ENCODE measurements at places on chromosomes 5 and 9. TPM values are rescaled to one million over a fixed set of nuclear protein-coding genes. Genes with fewer than 3 reads are reported as not detected.

The SHROOM1 gene
- 8.6 TPM for total RNA-seq

The OR1J2 gene
- not detected for total RNA-seq

The DDX41 gene
- total RNA-seq = 91.2 TPM

The GABRB2 gene
- 0.78 TPM for total RNA-seq

The SPATA31E1 gene
- 0.09 TPM for total RNA-seq

The NRG2 gene
- total RNA-seq = 2.8 TPM

The TOR1A gene
- total RNA-seq = 33.8 TPM

The TAF11L10 gene
- total RNA-seq = not detected

- H3K36me3 ChIP-seq = no peaks in the 10 kb centered on the region
- peaks cover 31% of the 10 kb centered on the region for H3K4me1 ChIP-seq
- H3K27me3 ChIP-seq = no peaks in the 10 kb centered on the region
- no peak for DNase-seq
- H3K4me3 ChIP-seq = no peak overlapping the region
Measured at GRCh38 chr5:157519579-157520253, 55.9 kb downstream of the ADAM19 start.

- H3K27ac ChIP-seq = no peak overlapping the region
- no peak for DNase-seq
- no peak overlapping the region for H3K4me3 ChIP-seq
- no peaks in the 10 kb centered on the region for H3K36me3 ChIP-seq
- H3K27me3 ChIP-seq = no peaks in the 10 kb centered on the region
Measured at GRCh38 chr5:116778651-116779280, 204.1 kb upstream of the SEMA6A start.

DNA sequence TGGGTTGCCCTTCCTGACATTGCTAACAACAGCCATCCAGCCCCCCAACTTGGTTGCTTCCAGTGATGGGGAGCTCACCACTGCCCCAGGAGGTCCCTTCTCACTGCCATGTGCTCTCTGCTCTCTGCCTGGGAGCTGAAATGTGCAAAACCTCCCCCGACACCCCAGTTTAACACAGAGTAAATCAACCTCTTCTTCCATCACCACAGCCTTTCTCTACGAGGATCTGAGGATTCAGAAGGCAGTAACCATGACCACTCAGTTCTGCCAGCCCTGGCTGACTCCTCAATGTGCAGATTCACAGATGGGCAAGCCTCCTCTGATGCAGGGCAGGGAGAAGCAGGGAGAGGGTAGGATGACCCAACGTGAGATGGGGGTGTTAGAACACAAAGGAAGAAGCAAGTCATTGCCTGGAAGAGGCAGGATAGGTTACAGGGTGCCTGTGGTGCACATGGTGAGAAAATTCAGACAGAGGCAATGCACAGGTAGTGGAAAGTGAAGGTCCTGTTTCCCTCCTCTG is 185.0 kb downstream of the DAB2IP start:
- peak; percentile 9 for DNase-seq
- no peaks in the 10 kb centered on the region for H3K36me3 ChIP-seq
- no peak overlapping the region for H3K27ac ChIP-seq
- H3K27me3 ChIP-seq = no peaks in the 10 kb centered on the region
- H3K4me3 ChIP-seq = no peak overlapping the region

- H3K27ac ChIP-seq = no peak overlapping the region
- DNase-seq = no peak
- H3K27me3 ChIP-seq = peaks cover 40% of the 10 kb centered on the region
- H3K4me1 ChIP-seq = peaks cover 53% of the 10 kb centered on the region
- peak overlapping the region; percentile 61 for H3K4me3 ChIP-seq
Measured at GRCh38 chr5:139748505-139748826, 47.1 kb upstream of the PSD2 start.

GRCh38 chr9:110688329-110688728 is 19.7 kb downstream of the MUSK start:
- H3K27me3 ChIP-seq = no peaks in the 10 kb centered on the region
- no peak overlapping the region for H3K4me3 ChIP-seq
- DNase-seq = no peak
- no peak overlapping the region for H3K27ac ChIP-seq
- no peaks in the 10 kb centered on the region for H3K4me1 ChIP-seq

GRCh38 chr5:169182797-169183196 is 118.1 kb downstream of the SLIT3 start:
- no peak overlapping the region for H3K4me3 ChIP-seq
- no peak for DNase-seq
- peaks cover 1% of the 10 kb centered on the region for H3K27me3 ChIP-seq
- no peak overlapping the region for H3K27ac ChIP-seq
- peaks cover 21% of the 10 kb centered on the region for H3K4me1 ChIP-seq
- no peaks in the 10 kb centered on the region for H3K36me3 ChIP-seq

GRCh38 chr9:122112238-122112637 is 19.1 kb upstream of the TTLL11 start:
- no peak overlapping the region for H3K27ac ChIP-seq
- no peaks in the 10 kb centered on the region for H3K4me1 ChIP-seq
- no peak overlapping the region for H3K4me3 ChIP-seq
- peaks cover 39% of the 10 kb centered on the region for H3K27me3 ChIP-seq
- no peak for DNase-seq

- peaks cover 59% of the 10 kb centered on the region for H3K27me3 ChIP-seq
- H3K36me3 ChIP-seq = no peaks in the 10 kb centered on the region
- H3K4me3 ChIP-seq = no peak overlapping the region
Measured at GRCh38 chr5:127085796-127086195, 12.5 kb upstream of the C5orf63 start.

- H3K4me1 ChIP-seq = peaks cover 12% of the 10 kb centered on the region
- no peak for DNase-seq
- H3K27ac ChIP-seq = peak overlapping the region; percentile 68
- H3K36me3 ChIP-seq = no peaks in the 10 kb centered on the region
- peaks cover 18% of the 10 kb centered on the region for H3K27me3 ChIP-seq
Measured at GRCh38 chr5:169944922-169945680, 35.2 kb downstream of the INSYN2B start.

DNA sequence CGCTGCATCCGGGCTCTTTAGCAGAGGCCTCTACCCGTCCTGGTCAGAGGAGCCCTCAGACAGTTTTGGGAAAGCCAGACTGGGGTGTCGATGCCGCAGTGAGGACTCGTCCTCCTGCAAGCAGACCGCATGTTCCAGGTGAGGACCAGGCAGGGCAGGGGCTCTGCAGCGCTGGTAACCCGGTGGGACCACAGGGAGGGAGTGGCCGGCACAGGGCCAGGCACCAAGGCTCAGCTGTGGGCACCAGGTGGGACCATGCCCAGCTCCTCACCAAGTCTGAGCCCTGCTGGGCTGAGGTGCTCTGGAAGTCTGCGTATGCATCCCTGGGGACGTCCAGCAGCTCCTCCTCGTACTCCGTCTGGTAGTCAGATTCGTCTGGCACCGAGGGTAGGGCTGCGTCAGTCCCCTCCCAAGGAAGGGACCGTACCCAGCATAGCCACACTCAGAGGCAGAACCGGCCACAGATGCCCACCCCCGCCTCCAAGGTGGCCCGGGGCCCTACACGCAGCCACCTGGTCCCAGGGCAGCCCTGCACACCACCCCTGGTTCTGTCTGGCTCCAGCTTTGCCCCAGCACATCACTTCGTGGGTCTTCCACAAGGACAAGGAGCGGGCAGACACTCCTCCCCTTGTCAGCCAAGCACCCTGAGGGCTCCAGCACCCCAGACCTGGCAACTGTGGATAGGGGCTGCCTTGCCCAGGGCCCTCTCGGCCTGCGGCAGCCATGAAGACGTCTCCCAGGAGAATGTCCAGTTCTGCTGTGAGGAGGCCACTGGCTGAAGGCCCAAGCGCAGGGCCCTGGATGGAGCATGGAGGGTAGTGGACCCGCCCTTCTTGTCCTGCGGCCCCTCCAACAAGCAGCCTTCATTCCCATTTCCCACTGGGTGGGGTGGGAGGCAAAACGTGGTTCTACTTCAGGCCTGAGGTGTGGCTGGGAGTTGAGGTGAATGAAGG is 1.5 kb upstream of the NSMF start:
- H3K36me3 ChIP-seq = peaks cover 3% of the 10 kb centered on the region
- DNase-seq = no peak
- H3K27me3 ChIP-seq = peaks cover 26% of the 10 kb centered on the region
- H3K4me3 ChIP-seq = no peak overlapping the region
- H3K27ac ChIP-seq = no peak overlapping the region
- H3K4me1 ChIP-seq = peaks cover 4% of the 10 kb centered on the region

GRCh38 chr9:137357166-137357565 is 55.1 kb upstream of the NRARP start:
- H3K27me3 ChIP-seq = no peaks in the 10 kb centered on the region
- H3K4me3 ChIP-seq = no peak overlapping the region
- no peaks in the 10 kb centered on the region for H3K4me1 ChIP-seq
- no peak for DNase-seq
- H3K27ac ChIP-seq = no peak overlapping the region

GRCh38 chr5:3604501-3604900 is 8.9 kb downstream of the IRX1 start:
- H3K27ac ChIP-seq = no peak overlapping the region
- peaks cover 31% of the 10 kb centered on the region for H3K4me1 ChIP-seq

All from mesothelial cell of epicardium (in vitro differentiated cells).